Stimulated activated CD8-positive, alpha-beta memory T cell treated with anti-CD3 and anti-CD28 coated beads, Interleukin-15, amount 100 ng/mL, for 24 hours (primary cell): ENCODE measurements at places on chromosomes 2 and 18.

DNA sequence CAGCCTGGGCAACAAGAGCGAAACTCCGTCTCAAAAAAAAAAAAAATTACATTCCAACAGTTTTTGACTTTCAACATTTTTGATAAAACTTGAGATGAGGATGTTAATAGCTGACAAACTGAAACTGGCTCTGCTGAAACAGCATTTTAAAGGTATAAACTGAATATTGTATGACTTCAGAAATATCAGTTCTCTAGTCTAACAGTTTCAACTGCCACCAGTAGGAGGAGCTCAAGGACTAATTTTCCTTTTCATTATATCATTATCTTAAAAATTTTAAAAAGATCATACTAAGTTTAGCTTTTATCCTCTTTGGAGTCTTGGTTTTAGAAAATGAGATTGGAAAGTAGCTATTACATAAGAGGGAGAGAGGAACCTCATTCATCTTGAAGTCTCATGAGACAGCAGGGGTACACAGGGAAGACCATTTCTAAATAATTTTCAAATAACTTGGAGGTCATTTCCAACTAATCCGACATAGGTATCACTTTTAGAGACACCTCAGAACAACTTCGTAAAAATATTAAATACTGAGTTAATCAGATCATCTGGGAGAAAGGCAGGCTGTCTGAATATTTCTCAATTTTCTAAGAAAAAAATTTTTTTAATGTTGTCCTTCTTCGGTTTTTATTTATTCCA, 37.6 kb upstream of the MCM6 start:
- no peak for DNase-seq

DNA sequence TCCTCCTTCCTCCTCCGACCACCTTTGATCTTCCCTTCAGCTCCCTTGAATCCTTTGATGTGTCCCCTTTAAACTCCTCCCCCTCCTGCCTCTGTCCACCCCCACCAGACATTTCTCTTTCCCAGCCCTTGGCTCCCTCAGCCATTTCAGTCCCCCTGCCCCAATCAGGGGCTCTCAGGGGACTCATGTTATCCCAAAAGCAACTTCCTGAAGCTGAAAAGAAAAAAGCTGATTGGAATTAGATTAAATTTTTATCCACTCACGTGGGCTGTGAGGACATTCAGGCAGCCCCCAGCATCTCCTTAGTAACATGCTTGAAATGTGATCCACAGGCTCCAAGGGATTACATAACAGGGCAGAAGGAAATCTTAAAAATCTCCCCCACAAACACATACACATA, 81.3 kb downstream of the NEURL3 start:
- no peak for DNase-seq

- no peak for DNase-seq
These were observed 57.7 kb downstream of the TTC32 start for GRCh38 chr2:19843992-19844515.

DNA sequence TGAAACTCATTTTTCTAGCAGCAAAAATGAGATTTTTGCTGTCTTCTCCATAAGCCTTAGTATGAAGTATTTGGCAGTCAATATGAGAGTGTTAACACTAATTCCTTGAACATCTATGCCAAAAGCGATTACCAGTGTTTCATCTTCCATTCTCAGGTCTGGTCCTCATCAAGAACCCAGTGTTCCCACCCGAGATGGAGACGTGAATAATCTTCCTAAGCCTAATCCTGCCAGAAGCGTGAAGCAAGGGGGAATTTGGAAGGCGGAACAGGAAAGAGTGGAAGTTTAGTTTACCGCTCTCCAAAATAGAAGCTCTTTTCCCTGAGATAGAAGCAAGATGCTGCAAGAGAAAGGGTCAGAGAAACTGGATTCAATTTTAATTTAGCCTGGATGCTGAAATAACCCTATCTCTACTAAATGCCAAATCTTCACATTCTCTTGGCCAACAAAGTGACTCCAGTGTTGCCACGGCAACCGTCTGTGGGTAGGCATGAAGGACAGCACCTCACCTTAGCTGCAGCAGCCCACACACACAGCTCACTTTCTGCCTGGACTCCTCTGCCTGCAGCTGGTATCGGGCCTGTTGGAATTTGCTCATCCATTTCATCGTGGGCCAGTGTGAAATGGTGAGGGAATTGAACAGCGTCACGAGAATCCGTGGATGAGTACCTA, 711.1 kb downstream of the CBLN2 start:
- DNase-seq, result no peak

DNA sequence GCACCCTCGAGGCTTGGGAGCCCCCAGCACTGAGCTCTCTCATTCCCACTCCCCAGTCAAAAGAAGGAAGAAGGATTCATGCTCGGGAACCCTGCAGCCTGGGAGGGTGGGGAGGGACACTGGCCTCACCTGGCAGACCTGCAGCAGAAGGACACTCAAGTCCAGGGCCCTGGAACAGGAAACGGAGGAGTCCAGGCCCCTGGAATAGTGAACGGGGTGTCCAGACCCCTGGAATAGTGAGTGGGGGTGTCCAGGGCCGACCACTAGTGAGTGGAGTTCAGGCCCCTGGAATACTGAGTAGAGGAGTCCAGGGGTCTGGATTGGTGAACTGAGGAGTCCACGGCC, 292.5 kb downstream of the NDUFA10 start:
- no peak for DNase-seq

DNA sequence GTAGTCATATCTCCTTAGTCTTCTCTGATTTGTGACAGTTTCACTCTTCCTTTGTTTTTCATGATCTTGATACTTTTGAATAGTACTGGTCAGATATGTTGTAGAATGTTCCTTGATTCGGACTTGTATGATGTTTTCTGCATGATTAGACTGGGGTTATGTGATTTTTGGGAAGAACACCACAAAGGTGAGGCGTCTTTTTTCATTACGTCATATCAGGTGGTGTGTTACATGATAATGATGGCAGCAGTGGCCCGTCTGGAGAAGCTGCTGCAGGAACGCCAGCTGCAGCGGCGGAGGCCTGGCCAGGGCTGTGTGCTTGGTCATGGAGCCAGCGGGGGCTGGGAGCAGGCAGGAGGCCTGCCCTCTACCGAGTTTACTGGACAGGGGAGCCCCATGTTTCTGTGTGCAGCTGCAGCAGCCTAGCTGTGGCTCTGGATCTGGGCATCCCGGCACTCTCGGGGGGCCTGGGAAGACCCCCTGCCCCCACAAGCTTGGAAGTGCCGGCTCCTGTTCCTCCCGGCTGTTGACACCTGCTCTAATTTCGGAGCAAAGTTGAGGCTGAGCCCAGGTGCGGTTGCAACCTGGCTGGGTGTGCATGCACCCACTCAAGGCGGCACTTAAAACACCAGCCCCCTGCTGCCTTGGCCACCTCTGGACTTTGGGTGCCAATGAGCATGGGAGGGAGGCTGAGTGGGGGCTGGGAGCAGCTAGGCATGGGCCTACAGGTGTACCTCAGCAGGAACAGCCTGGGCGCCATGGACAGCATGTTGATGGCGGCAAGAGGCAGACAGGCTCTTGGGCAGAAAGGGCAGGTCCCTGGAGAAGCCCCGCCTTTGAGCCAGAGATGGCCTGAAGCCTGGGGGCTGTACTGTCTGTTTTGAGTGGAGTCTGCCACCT, 26.1 kb downstream of the SLC4A10 start:
- DNase-seq, result no peak

DNA sequence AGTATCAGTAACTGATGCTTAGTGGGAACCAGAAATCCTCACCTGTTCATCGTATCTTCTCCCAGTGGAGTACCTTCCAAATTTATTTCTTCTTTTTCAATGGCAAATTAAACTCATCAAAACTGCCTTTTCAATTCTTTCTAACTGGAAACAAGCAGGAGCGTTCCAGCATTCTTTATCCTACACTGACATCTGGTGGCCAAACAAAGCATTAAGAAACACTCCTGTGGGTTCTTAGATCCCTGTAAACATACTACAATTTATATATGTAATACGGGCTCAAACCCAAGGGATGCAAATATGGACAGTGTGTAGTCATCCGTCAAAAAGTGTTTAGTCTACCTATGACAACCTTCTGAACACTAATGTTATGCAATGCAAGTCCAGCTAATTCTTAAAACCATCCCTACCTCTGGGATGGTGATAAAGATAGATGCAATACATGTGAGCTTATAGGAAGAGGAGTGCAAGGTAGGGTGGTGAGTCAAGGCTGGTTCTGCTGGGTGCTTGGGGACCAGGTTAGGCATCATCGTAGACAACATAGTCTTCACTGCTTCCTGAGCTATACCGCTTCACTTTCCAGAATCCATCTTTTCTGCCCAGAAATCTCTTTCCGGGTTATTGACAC, 375.0 kb downstream of the CTNNA2 start:
- DNase-seq, result no peak

GRCh38 chr18:5137261-5137660, 59.8 kb downstream of the AKAIN1 start:
- no peak for DNase-seq

GRCh38 chr2:237640493-237640998, 13.2 kb downstream of the LRRFIP1 start:
- no peak for DNase-seq

GRCh38 chr2:86039963-86040655, 65.6 kb downstream of the POLR1A start:
- DNase-seq, result no peak

- DNase-seq, result no peak
These were observed 60.3 kb downstream of the INPP5D start for GRCh38 chr2:233120459-233120858.
